NCI-H1048 (cell line): ENCODE measurements at places on chromosomes 7 and 10.

DNA sequence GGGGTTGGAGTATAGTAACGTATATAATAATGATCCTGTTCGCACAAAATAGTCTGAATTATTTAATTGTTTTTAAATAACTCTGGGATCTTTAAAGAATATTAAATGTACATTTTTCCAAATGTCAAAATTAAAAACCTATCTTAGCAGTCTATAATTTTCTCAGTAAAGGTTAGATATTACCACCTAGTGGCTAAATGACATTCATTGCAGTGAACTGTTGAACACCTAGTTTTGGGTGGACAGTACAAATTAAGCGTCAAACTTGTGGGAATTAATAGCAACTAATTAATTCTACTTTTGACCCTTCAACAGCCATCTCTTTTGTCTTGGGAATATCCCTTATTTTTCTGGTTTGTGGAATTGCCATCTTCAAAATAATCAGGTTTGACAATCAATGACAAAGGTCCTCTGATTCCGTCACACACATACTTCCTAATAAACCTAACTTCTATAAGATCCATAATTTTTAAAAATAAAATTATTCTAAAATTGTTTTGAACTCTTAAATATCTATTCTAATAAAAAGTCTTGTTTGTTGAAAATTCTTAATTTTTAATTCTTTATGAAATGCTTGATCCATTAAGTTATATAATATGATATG, 165.7 kb downstream of the SEMA3D start:
- no peak for DNase-seq

- DNase-seq, result no peak
These were observed 564.3 kb upstream of the SORCS1 start for GRCh38 chr10:107728807-107729206.

GRCh38 chr10:67837541-67838314, at the start of gene DNAJC12:
DNAJC12 (minus strand) TSS chr10:67838188; CDS start chr10:67838011, 177 bp downstream.
- DNase-seq, result no peak

DNA sequence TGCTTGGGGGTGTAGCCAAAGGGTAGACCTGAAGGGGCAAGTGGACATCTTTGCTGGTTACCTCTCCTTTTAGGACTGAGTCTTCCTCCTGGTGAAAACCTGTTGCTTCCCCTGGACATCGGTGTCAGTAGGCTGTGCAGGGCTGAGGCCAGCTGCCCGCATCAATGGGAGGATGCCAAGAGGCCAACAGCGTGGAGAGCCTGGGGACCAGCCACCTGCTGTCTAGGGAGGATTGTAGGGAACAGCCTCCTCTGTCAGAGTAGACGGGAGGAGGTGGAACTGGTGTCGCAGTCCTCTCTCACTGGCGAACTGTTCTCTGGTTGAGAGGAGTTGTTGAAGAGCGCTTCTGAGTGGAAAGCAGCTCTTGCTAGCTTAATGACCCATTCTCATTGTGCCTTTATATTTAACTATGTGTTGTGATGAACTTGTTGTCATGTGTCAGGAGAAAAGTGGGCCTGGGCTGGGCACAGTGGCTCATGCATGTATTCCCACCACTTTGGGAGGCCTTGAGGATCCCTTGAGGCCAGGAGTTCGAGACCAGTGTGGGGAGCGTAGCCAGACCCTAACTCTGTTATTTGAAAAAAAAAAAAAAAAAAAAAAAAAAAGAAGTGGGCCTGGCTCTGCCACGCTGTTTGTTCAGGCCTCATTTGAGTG, 1.8 kb downstream of the SUFU start:
- no peak for DNase-seq

GRCh38 chr10:31399631-31400030, 80.6 kb downstream of the ZEB1 start:
- DNase-seq, result no peak

- DNase-seq, result no peak
These were observed 73.1 kb downstream of the PRKAG2 start for GRCh38 chr7:151803841-151804240.

DNA sequence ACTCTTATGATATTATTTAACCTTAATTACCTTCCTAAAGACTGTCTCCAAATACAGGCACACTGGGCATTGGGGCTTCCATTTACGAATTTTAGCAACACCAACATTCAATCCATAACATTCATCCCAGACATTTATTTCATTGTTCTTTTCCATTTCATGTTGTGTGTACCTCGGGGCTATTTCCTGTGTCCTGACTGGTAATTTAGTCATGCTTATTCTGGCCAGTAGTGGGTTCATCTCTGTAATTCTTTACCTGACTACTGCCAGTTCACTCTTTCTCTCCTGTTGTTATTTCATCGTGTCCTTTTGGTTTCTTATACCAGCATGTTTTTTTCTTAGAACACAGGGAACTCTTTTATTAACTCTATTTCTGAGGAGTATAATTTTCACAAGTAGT, 225.7 kb downstream of the PLXDC2 start:
- no peak for DNase-seq

DNA sequence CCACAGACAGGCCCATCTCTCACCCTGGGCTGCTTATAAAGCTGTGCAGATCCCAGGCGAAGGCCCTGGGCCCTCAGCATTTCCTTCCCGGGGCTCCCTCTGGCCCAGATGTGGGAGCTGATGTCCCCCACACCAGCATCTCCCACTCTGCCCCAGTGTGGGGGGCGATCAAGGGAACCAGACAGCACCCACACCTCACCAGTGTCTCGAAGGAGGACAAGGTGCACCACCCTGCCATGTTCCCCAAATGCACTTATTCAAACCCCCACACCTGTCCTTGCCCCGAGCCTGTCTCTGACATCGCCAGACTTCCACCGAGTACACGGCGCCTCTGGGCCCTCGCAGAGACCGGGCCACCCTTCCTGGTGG, 19.6 kb downstream of the DPYSL4 start:
- DNase-seq, result no peak

GRCh38 chr10:42917821-42918220, 135.2 kb downstream of the BMS1 start:
- no peak for DNase-seq

DNA sequence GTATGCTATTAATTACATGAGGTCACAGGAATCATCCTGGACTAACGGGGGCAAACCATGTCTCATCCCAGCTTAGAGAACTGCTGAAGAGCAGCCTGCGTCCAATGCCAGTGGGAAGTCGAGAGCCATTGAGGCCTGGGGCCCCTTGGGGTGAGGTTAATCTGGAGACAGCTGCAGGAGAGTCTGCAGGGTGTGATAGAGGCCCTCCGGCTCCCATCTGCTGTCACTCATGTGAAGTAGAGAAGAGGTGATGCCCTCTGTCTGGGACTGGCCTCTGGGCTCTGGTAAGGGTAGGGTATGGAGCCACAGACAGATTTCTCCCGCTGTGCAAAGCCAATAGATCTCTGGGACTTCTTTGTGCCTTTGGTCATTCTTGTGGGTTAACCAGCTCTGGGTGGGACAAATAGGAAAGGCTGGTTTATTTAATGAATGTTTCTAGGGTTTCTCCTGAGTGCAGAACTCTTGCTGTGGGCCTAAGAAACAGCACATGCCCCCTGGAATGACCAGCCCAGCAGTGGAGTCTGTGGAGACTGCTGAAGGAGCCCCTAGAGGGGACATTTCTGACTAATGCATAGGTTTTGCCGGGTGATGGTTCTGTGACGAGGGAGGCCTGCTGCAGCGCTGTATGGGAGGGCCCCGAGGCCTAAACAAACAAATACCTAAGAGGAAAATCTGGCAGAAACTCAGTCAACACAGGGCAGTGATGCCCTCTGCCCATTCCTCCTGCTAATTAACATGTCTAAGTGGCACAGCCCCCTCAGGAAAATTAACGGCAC, 34.5 kb downstream of the CRHR2 start:
- DNase-seq, result no peak

GRCh38 chr10:117541909-117542705, 439 bp upstream of the EMX2 start:
- DNase-seq, result peak; percentile 76

DNA sequence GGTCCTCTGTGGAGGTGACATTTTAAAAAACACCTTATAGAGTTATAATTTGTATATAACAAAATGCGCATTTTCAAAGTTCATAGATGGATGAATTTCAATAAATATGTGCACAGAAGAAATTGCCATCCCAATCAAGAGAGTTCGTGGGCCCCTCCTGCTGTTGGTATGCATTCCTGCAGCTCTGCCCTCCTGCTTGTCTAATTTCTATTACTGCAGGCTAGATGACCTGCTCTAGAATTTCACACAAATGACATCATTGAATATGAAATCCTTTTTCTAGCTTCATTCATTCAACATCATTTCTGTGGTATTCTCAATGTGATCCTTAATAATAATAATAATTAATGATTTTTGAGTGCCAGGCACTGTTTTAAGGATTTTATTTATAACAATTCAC, 348.2 kb downstream of the SDK1 start:
- no peak for DNase-seq

DNA sequence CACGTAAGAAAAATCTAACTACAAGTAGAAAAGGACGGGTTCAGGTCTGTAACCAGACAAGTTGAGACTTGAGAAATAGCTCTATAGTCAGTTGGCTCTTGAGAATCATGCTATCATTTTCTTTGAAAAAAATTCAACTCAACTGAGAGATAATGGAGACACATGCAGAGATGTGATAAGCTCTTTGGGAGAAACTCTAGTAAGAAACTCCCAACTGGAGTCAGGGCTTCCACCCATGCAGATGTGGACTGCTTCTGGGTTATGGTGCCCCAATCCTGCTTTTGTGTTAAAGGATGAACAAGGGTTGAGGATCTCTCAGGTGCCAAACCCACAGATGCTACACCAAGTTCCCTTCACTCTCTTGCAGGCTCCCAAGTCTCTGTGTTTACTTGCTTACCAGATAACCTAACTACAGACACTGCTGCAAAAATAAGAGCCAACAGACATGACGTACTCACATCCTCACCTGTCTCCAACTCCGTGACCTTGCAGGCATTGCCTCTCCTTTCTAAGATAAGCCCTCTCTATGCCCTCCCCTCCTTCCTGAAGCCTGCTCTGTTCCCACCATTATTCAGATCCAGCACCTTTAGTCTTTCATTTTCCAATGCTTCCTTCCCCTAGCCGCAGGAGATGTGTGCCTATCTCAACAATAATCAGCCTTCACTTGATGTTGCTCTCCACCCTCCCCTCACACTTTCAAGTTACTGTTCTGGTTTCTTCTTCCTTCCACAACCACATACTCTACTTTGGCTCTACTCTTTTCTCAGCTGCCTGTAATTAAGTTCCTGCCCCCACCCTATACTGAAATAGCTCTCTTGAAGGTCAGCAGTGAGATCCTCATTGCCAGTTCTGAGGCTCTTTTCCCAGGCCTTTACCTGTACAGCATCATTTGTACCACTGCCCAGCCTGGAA, 130.0 kb downstream of the ICA1 start:
- DNase-seq, result no peak

DNA sequence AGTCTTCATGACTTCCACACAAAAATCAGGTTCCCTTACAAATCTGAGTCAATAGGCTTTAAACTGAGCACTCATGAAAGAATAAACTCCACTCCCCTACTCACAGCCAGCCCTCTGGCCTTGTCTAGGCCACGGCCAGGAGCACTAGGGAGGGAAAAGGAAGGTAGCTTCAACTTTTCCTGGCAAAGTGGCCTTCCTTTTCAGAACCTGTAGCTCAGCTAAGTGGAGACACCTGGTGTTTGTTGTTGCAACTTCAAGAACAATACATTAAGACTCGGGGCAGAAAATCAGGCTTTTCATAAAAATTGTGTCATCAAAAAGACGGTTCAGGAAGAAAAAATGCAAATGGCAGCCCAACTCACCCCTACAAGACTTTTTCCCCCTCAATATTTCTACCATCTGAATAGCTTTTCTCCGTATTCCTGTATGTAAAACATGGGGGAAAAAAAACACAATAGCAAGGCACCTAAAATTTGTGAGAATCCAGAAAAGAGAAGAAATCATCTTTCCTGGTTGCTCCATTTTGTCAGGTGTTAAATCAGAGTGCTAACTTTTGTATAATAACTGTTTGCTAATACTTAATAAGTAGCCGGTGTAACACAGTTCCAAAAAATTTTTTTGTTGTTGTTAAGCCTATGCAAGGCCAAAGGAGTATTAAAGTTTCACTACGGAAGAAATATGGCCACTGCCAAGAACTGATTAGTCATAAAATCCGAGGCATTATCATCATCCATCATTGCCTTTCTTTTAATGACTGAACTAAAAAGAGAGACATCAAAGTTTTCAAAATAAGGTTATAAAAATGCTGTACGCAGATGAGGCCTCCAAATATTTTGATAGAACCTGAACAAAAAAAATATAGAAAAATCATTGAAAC, 66.2 kb upstream of the ARID5B start:
- peak; percentile 51 for DNase-seq

GRCh38 chr7:99782012-99782953, 1.7 kb downstream of the CYP3A4 start:
- no peak for DNase-seq

- DNase-seq, result no peak
These were observed 17.8 kb downstream of the ESYT2 start for GRCh38 chr7:158811461-158811860.

GRCh38 chr10:132703419-132704007, 82.4 kb downstream of the NKX6-2 start:
- no peak for DNase-seq

- no peak for DNase-seq
These were observed 59.3 kb upstream of the BMPER start for GRCh38 chr7:33845991-33846509.

- no peak for DNase-seq
These were observed 192.7 kb downstream of the FGFR2 start for GRCh38 chr10:121405549-121405948.

- peak; percentile 97 for DNase-seq
These were observed 743 bp upstream of the PITRM1 start for GRCh38 chr10:3173171-3173878.

- DNase-seq, result no peak
These were observed 628.6 kb downstream of the PHTF2 start for GRCh38 chr7:78427209-78427608.

DNA sequence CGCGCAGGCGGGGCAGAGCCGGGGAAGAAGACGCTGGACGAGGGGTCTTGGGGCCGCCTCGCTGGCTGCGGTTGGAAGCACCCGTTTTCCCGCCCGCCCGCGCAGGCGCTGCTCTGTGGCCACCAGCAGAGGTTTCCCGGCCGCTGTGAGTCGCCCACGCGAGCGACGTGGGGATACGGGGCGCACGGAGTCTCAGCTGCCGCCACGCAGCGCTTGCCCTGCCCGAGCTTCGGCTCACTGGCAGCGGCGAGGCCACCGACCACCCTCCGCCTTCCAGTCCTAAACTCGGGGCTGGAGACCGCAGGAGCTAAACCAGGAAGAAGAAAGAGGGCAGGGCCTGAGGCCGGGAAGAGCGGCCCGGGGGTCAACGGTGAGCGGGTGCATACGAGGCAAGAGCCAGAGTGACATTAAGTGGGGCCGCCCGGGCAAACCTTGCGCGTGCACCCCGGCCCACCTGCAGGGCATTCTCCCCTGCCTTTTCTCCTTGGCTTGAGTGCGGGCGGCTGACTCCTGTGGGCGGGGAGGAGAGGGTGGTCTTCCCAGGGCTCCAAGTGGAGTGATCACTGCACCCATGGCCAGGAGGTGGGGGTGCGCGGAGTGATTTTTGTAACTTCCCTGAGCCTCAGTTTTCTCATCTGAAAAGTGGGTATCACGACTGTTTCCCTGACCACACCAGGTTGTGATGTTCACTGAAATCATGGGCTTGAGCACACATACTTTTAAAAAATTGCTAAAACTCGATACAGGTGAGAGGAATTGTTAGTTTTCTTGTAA, 7.1 kb upstream of the EMX2 start:
- no peak for DNase-seq
